Kidney epithelial cell (primary cell): ENCODE measurements at places on chromosomes 2 and 18.

DNA sequence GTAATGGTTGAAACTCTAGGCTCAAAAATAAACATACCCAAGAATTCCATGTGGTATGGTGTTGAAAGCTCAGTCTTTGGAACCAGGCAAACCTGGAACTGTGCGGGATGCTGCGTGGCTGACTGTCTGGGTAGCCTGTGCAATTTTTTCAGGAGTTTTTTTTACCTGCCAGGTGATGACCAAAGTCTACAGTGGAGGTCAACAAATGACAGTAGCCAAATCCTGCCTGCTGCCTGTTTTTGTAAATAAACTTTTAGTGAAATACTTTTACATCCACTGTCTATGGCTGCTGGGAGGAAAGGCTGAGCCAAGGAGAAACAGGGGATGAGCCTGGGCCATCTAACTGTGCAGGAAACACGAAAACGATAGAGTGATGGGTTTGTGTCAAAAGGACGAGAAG is 240.6 kb downstream of the PIEZO2 start:
- DNase-seq = no peak

DNA sequence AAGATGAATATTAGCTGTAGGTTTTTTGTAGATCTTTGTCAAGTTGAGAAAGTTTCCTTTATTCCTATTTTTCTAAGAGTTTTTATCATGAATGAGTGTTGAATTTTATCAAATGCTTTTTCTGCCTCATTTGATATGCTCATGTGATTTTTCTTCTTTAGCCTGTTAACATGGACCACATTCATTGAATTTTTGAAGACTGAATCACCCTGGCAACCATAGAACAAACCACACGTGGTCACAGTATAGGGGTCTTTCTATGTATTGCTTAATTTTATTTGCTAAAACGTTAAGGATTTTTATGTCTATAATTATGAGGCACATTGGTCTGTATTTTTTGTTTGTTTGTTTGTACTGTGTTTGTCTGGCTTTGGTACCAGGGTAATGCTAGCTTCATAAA is 201.7 kb upstream of the CWC22 start:
- DNase-seq = peak; percentile 29

DNA sequence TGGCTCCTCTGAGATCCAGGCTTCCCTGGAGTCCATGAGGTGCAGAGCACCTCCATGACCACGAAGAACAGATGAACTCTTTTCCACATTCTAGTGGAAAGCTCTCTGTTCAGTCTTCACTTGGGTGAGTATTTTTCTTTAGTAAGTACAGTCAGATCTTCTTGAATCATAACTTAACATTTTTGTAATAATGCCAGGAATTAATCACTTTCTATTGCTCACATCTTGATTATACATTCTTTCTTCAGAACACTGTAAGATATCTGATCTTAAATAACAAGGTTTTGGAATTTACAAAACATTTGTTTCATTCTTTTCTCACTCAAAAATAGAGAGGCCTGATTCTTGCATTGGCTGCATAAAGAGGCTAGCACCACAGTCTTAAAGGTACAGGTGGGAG is 45.4 kb upstream of the RND3 start:
- no peak for DNase-seq

GRCh38 chr2:112332123-112332696 is 56.8 kb downstream of the ZC3H6 start:
- no peak for DNase-seq

GRCh38 chr2:198254536-198255090 is 450.2 kb downstream of the PLCL1 start:
- DNase-seq = no peak

DNA sequence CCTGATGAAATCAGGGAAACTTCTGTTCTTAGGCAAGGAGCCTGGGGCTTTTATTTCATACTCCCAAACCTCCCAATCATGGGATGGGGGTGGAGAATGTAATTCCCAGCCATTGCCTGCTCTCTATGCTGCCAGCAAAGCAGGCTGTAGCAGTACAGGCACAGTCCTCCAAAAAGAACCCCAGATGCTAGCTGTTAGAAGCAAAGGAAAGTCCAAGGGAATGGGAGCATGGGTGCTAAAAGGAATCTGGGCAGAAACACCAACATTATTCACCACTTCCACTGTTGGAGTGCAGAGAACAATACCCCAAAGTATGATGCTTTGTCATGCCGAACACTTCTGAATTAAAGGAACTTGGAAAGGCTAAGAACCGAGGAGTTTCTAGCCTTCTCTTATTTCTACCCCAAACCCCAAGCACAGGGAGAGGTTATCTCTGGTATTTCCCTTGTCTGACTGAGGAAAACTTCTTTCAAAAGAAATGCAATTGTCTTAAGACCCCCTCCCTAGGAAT is 24.7 kb downstream of the MDH1 start:
- DNase-seq = no peak

DNA sequence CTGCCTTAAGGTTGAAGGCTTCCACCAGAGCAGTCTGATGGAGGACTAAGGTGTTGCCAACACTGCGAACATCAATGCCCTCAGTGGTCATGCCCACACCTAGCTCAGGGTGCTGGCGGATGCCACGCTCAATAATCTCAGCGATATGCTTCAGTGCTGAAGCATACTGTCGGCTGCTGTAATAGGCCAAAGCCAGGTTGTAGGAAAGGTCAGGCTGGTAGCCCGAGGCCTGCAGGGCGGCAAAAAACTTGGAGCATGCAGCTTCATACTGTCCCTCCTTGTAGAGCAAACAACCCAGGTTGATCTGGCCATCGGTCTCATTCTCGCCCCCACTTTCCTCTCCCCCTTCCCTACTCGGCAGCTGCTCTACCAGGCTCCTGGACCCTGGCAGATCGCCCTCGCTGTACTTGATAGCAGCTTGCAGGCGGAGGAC is 159.4 kb downstream of the AGPS start:
- no peak for DNase-seq

DNA sequence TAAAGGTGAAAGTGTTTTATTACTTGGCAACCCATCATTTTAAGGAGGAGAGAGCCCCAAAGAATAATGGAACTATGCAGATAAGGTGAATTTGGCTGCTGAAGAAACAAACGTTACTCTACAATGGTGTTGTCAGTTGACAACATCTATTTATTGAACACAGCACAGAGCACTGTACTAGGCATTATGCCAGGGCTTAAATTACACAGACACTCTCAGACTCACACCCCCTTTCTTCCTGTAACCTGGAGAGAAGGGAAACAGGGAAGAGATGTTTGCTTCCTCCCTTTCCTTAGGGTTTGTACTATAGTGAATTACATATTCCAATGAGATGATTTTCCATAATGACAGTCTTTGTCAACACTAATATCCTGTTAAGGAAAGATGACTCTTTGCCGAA is 94.0 kb upstream of the ATP5MC3 start:
- DNase-seq = no peak

DNA sequence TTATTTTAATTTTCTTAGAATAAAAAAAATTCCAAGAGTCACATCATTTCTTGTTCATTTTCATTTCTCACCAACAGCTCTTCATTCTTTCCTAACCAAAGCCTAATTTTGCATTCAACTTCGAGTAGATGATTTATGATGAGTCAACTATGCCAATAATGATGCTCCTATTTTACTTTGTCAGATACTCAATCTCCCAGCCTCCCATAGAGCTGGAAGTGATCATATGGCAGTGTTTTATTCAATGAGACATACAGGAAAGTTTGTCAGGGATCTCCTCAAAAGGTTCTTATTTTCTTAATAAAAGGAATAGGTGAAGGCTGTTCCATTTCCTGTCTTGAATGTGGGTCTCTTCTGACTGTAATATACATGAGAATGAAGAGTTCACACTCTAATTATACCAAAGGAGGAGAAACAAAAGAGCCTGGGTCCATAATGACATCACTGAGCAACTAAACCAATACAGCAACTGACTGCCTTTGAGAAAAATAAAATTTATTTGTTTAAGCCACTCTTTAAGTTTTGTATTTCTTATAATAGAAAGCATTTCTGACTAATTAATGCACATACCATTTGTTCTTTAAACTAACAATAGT is 231.2 kb upstream of the CYP26B1 start:
- no peak for DNase-seq

GRCh38 chr2:239106314-239106908 is 258.5 kb downstream of the TWIST2 start:
- DNase-seq = no peak

GRCh38 chr18:80252136-80252535 is 4.8 kb upstream of the PARD6G start:
- peak; percentile 28 for DNase-seq
